Esophagus mucosa (tissue), 1 donor: ENCODE measurements at places on chromosomes 3 and 15.

GRCh38 chr3:151146071-151146730, 56.8 kb downstream of the GPR171 start:
- ATAC-seq, result peak; percentile 87

- ATAC-seq, result no peak
Observed at GRCh38 chr15:79442911-79443310, 10.8 kb downstream of the MINAR1 start.

GRCh38 chr3:161314836-161315395, 56.4 kb downstream of the SPTSSB start:
- peak; percentile 74 for ATAC-seq

GRCh38 chr3:17985658-17986347, 243.4 kb upstream of the TBC1D5 start:
- no peak for ATAC-seq

- no peak for ATAC-seq
Observed at GRCh38 chr15:22955544-22956119, 24.5 kb downstream of the CYFIP1 start.

DNA sequence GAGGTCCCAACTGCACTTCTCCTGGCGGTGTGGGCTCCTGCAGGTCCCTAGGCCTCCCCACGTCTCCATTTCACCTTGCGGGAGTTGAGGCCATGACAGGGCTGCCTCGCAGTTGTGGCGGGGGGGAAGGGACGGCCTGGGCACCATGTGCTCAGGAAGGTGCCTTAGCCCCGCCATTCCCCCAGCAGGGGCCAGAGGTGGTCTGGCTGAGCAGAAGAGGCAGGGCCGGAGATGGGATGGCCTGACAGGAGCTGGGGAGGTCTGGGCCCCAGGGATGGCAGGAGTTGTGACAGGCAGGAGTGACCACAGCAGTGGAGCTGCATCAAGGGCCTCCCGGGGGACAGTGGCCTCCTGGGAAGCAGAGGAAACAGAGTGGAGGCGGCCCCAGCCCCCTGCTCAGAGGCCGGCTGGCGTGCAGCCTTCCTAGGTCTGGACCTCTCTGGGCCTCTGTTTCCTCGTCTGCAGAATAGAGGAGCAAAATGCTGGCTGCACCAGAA, 18.7 kb upstream of the KLF15 start:
- ATAC-seq, result no peak

GRCh38 chr3:6449099-6449498, 411.8 kb upstream of the GRM7 start:
- ATAC-seq, result no peak

DNA sequence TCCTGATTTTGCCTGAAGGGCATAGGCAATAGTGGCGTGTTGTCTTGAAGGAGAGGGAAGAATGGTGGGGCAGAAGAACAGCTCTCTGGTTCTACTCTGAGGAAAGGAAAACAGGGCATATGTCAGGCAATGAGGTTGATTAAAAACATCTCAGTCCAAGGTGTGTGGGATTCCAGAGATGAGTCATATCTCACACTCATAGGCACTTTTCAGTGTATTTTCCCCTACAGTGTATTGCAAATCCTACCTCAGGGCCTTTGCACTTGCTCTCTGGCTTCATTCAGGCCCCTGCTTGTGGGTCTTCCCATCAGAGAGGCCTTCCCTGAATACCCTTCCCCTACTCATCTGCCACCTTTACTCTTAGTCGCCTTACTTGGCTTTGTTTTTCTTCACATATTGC, 107.8 kb downstream of the SLCO3A1 start:
- peak; percentile 43 for ATAC-seq

DNA sequence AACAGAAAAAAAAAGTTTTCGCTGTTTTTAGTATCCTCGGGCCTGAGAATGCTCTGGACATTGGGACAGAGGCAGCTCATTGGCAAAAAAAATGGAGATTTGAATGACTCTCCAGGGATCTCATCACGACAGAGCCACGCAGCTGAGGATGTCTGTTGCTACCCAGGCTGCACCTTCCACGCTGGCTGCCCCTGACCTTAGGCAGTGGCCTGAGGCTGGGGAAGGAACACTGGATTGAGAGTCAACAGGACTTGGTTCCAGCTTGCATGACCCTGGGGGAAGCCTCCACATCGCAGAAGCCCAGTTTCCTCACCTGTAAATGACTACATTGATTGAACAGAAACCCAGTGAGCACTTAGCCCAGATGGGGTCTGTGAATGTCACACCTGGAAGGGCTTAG, 8.7 kb upstream of the ACSBG1 start:
- no peak for ATAC-seq

- no peak for ATAC-seq
Observed at GRCh38 chr3:12643010-12643380, 20.9 kb downstream of the RAF1 start.

- no peak for ATAC-seq
Observed at GRCh38 chr3:73179601-73180000, 118.1 kb downstream of the EBLN2 start.

DNA sequence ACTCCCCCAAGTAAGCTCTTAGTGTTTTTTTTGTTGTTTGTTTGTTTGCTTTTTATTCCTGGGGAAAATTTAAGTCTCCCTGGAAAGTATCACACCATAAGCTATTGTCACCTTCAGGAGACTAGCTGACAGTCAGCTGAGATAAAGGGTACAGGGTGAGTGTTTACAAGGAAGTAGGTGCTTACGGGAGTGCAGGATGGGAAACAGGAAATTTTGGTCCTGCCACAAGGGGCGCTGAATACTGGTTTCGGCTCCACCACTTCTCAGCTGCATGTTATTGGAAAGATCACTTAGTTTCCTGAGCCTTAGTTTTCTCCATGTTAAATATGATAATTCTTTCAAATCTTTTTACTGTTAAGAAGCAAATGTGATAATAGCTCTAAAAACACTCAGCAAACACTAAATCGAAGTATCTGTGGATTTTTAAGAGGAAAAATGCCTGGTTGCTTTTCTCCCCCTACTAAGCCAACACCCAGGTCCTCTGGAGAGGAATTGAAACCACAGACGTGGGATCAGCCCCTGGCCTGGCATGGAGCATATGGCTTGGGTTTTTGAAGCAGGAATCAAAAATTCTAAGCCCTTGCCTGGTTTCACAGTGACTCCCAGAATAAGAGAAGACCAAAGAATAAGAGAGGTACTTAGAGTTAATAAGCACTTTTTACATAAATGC, 90.7 kb downstream of the SCN11A start:
- peak; percentile 63 for ATAC-seq

DNA sequence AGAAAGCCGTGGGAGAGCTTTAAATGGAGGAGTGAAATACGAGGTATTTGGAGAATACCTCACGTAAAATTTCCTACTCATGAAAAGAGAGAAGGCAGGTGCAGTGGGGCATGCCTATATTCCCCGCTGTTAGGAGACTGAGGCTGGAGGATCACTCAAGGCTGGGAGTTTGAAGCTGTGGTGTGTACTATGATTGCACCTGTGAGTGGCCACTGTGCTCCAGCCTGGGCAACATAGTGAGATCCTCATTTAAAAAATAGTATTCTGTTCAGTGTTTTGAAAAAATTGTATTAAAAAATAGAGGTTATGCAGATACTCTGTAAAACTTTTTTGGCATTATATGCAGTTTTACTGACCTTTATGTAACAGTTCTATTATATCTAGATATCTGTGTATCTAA, 20.0 kb downstream of the UBE2E1 start:
- no peak for ATAC-seq

DNA sequence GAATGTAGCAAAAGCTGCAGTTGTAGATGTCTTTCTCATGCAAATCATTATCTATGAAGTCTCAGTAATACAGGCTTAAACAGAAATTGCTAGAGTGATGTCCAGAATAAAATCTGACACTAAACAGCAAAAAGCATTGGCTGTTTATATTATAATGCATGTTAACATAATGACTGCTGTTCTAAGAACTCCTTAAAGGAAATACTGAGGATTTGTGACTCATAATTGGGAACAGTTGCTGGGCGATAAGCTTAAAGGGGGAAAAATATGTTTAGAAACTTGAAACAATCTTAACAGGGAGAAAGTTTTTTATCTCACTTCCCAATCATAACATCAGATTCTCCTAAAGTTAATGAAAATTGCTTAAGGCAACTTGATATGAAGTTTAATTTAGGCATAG, 17.5 kb downstream of the TIPARP start:
- ATAC-seq, result no peak

- no peak for ATAC-seq
Observed at GRCh38 chr3:177524742-177525141, 327.5 kb upstream of the TBL1XR1 start.

GRCh38 chr15:60458721-60459120, 20.2 kb downstream of the ICE2 start:
- ATAC-seq, result no peak
